Inflammatory macrophage (primary cell): ENCODE measurements at places on chromosomes 16 and 17.

DNA sequence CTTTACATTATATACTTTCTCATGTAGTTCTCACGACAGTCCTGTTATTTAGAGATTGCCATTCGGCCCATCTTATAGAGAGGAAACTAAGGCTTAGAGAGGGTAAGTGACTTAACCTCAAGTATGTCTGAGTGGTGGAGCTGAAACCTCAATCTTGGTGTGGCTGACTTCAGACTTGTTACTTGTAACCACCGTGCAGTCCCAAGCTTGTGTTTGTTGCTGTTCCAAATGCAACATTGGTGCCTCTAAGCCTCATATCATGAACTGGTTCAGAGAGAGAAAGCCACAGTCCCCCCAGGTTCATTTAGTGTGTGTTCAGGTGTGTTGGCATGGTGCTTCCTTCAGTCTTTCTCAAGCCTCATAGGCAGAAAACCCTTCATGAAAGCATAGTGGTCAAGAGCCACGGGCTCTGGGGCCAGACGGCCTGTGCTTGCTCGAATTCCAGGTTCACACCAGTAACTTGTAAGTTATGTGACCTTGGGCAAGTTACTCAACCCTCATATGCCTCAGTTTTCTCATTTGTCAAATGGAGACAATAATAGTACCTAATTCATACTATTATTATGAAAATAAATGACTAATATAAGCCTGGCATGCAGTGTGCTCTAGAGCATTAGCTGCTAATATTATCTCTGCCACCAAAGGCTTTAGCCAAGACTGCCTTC lies 39.9 kb downstream of the CDH1 start:
- DNase-seq, result no peak

- no peak for DNase-seq
Measured at GRCh38 chr17:50663812-50664374, 29.2 kb downstream of the ABCC3 start.

GRCh38 chr16:12300490-12300889 lies 324.0 kb downstream of the SNX29 start:
- no peak for DNase-seq

DNA sequence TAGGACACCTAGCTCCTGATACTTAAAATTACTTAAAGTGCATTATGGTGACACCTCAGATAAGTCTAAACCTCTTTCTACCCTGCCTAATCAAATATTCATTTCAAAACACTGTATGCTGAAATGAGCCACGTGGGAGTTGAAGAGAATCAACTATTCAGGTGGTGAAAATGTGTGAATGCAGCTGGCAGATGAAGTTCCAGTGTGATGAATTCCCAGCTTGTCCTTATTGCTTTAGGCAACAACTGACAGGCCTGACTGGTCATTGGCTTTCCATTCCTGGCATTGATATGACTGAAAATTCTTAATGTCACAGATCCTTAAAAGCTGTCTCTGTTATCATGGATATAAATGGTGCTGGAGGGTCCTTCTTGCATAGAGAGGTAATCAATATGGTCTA lies 301.9 kb upstream of the TBX2 start:
- DNase-seq, result no peak

DNA sequence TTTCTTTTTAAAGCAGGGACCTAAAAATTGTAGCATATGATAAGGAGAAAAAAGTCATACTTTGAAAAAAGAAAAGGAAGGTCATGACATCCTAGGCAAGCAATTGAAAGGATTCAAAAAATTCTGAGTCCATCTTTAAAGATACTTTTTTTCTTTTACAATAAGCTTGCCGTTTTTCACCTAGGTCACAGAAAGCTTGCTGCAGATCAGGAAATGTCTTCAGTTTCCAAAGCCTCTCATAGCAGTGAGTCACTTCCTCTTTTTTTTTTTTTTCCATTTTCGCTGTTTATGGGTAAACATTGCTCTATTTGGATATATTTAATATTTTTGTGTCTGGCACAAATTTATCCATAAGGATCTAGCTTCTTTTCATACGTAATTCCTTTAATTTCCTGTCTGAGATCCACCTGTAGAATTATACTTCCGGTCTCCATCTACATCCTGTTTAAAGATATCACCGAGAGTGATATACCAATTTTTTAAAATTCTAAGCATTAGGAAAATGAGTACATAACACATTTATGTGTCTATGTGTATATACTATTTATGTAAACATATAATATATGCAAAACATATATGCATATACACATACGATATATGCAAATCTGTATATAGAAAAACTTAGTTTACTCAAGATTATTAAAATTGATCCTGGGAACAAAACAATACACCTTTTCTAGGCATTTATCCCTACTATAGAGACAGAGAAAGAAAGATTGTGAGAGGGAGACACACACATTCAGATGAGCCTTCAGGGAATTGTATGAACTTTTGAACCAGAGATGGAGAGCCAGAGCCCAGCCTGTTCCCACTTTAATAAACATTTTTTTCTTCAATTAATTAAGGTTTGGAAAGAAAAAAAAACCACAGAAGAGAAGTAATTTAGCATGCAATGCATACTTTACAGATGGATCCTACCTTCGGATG lies 134.4 kb downstream of the SKAP1 start:
- peak; percentile 43 for DNase-seq

GRCh38 chr17:39618246-39618913 lies 8.4 kb upstream of the PPP1R1B start:
- DNase-seq, result no peak

DNA sequence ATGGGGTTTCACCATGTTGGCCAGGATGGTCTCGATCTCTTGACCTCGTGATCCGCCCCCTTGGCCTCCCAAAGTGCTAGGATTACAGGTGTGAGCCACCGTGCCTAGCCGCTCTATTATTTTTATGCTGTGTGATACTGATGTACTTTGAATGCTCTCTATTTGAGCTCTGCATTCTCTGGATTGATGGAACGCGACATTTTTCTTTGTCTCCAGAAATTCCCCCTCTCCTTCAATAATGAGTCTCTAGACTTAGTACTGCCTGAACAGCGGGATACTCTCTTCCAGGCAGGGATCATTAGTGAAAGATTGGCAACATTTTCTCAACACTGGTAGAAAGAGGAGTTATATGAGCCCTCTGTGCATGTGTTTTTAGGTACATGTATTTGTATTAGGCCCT lies 93.3 kb upstream of the CLEC3A start:
- DNase-seq, result no peak

- no peak for DNase-seq
Measured at GRCh38 chr17:38538906-38539305, 66.8 kb downstream of the SRCIN1 start.

DNA sequence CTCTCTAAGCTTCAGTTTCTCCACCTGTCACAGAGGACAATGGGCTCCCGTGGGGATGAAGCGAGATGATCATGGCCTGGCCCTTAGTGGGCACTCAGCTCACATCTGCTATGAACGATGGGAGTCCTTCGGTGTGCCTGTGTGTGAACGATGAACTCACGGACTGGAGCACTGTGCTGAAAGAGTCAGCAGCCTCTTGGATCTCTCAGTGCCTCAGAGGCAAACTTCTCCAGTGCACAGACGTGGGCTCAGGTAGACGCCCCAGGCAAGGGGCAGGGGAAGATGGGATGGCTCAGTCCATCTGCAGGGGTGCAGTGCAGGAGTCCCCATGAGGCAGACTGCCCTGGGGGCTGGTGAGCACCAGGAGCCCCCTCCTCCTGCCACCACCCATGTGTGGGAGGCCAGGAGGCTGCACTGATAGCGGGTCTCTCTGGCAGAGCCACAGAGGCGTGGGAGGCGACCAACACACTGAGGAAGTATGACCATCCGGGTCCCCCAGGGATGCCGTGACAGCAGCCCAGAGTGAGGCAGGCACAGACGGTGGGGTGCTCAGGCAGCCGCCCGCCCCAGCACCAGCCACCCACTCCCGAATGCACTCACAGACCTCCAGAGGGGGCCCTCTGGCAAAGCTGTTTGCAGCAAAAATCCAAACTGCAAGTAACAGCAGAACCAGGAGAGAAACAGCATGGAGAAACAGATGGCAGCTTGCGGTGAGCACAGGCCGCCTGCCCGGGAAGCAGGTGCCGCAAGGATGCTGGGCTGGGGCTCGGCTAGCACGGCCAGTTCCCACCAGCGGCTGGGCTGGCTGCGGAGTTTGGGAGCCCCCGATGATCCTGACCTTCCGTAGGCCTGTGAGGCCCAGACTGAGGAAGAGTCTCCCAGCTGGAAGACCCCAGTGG lies 82.7 kb downstream of the RPH3AL start:
- DNase-seq, result no peak

- no peak for DNase-seq
Measured at GRCh38 chr17:12318571-12319266, 298.0 kb downstream of the MAP2K4 start.

- peak; percentile 78 for DNase-seq
Measured at GRCh38 chr17:30093463-30094147, 23.0 kb upstream of the NSRP1 start.

GRCh38 chr16:20166531-20167235 lies 93.0 kb upstream of the GPR139 start:
- DNase-seq, result no peak
